ENCODE measurements at places on chromosomes 16 and 17.
A peak's percentile ranks its signal among the peaks of the same experiment; 100 is the strongest.

GRCh38 chr17:47275245-47275984 is 21.8 kb downstream of the ITGB3 start:
- no peak for DNase-seq

DNA sequence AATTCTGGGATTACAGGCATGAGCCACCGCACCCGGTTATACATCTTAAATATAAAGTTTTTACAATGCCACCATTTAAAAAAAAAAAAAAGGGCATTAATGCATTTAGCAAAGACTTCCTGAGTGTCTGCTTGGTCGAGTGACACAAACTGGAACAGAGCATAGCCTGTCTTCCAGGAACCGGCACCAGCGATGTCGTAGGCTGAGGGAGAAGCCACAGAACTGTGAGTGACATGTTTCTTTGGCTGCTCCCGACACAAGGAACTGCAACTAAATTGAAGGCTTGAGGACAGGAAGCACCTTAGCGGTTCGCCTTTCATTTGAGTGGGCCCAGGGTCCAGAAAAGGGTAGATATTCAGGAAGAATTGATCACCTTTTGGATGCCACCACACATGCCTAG is 717.8 kb downstream of the MAF start:
- no peak for DNase-seq

GRCh38 chr17:4035081-4035680 is 70.9 kb upstream of the ATP2A3 start:
- no peak for DNase-seq

DNA sequence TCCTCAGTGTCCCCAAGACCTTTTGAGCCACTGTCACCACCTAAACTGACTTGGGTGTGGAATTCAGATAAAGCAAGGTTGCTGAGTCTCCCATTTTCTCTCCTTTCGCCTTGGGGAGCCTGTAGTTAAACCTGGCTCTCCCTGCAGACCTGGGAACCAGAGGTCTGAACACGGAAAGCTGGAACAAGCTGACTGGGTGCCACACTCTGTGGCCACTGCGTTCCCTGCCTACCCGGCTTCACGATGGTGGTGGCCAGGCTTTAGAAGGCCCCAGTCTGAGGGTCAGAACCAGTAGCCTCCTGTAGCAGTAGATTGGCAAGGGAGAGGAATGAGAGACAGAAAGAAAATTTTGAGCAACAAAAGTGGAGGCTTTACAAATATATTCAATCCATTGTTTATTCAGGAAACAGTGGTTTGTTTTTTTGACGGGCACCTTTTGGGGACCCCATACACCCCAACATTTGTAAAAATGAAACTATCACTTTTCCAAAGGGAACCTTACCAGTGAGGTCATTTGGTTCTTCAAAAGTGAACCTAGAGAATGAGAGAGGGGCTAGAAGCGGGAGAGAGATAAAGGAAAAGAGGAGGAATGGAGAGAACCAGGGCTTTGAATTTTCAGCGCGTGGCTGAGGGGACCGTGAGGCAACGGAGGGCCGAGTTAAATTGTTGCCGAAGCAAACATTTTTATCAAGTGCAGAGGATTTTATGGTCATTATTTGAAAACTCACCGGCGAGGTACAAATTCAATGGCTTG is 1.8 kb upstream of the HOXB8 start:
- DNase-seq: no peak

DNA sequence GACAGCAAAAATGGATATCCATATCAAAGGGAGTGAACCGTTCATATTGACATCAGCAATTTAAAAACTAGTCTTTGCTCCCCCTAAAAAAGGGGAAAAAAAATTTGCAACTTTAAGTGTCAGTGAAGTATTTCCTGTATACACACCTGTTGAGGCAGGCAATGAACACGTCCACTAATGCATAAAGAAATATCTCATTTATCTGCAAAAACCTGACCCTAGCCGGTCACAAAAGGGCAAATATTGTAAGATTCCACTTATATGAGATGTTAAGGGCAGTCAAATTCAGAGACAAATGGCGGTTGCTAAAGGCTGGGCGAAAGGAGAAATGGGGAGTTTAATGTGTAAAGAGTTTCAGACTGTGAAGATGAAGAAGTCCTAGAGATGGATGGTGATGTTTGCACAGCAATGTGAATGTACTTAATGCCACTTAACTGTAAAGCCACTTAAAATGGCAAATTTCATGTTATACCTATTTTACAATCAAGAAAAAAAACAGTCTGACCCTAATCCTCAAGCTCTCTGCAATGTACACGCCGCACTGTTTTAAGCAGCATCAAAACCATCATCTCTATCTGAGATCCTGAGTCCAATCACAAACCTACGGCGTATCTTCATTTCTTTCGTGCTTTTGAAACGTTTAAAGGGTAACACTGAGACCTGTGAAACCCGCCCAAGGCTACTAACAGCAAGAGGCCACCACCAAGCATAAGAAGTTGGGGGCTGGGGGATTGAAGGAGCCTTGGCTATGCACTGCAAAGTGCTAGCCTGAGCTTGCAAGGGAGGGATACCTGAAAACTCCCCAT is 1.1 kb downstream of the PARN start:
- no peak for DNase-seq

- DNase-seq: no peak
Measured at GRCh38 chr17:61862105-61862574, 1.2 kb downstream of the BRIP1 start.

GRCh38 chr16:181565-182021 is 1.3 kb downstream of the HBQ1 start:
- no peak for DNase-seq

GRCh38 chr16:85399583-85400284 is 213.4 kb upstream of the GSE1 start:
- no peak for DNase-seq

DNA sequence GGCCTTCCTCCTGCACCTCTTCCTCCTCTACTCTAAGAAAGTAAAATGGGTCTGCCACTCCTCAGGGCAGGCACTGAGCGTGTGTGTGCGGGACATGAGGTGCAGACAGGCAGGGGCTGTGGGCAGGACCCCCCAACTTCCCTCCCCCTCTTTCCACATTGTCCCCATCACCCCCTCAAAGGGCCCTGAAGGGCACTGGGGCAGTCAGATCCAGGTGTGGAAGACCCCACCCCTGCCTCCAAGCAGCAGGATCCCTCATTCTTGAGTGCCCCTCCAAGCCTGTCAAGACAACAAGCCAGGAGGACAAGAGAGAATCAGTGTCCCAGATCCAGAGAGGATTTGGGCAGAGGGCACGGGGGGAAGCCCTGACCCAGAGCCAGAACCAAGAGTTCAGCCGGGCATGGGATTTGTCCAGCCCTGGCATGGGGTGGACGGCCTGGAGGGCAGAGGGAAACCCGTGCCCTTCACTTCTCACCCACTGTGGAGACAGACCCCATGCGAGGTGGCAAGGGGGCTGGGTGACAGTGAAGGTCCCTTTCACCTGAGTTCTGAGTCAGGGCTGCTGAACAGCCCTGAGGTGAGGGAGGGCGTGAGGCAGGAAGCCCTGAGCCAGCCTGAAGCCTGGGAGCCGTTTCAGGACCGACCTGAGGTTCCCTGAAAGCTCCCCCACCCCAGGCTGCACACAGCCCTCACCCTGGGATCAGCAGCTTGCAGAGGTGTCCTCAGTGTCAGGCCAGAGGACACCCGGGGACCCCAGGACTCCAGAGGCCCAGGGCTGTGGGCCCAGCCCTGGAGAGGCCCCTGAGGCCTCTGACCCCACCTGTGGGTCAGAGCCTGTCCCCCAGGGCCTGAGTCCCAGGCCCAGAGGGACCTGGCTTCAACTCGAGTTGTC is 45.8 kb downstream of the USP22 start:
- no peak for DNase-seq

- no peak for DNase-seq
Measured at GRCh38 chr17:70936724-70937123, 767.4 kb downstream of the KCNJ2 start.

DNA sequence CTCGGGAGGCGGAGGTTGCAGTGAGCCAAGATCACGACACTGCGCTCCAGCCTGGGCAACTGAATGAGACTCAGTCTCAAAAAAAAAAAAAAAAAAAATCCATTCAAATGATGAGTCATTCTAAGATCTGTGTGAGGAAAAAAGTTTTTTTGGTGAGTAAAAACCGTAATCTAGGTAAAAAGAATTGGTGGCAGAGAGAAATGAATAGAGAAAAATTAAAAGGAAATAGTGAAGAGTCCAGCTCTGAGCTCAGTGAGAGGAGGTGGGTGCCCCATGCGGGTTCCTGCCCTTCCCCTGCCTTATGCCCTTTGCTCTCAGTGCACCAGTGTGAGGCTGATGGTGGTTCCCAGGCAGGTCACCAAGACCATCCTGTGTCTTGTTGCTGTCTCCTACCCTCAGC is 20.9 kb downstream of the GAN start:
- DNase-seq: no peak

- no peak for DNase-seq
Measured at GRCh38 chr16:27430923-27431484, 29.0 kb downstream of the IL21R start.

DNA sequence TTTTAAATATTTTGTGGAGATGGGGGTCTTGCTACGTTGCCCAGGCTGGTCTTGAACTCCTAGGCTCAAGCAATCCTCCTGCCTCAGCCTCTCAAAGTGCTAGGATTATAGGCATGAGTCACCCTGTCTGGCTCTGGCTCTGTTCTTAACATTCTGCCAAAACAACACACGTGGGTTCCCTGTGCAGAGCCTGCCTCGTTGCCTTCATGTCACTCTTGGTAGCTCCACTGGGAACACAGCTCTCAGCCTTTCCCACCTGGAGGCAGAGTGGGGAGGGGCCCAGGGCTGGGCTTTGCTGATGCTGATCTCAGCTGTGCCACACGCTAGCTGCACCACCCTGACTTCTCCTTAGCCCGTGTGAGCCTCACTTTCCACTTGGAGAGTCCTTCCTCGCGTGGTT is 19.3 kb downstream of the CRISPLD2 start:
- DNase-seq: peak; percentile 12

- no peak for DNase-seq
Measured at GRCh38 chr17:78401891-78402290, 23.4 kb downstream of the PGS1 start.

- DNase-seq: peak; percentile 88
Measured at GRCh38 chr17:68491381-68492231, 20.6 kb upstream of the PRKAR1A start.

DNA sequence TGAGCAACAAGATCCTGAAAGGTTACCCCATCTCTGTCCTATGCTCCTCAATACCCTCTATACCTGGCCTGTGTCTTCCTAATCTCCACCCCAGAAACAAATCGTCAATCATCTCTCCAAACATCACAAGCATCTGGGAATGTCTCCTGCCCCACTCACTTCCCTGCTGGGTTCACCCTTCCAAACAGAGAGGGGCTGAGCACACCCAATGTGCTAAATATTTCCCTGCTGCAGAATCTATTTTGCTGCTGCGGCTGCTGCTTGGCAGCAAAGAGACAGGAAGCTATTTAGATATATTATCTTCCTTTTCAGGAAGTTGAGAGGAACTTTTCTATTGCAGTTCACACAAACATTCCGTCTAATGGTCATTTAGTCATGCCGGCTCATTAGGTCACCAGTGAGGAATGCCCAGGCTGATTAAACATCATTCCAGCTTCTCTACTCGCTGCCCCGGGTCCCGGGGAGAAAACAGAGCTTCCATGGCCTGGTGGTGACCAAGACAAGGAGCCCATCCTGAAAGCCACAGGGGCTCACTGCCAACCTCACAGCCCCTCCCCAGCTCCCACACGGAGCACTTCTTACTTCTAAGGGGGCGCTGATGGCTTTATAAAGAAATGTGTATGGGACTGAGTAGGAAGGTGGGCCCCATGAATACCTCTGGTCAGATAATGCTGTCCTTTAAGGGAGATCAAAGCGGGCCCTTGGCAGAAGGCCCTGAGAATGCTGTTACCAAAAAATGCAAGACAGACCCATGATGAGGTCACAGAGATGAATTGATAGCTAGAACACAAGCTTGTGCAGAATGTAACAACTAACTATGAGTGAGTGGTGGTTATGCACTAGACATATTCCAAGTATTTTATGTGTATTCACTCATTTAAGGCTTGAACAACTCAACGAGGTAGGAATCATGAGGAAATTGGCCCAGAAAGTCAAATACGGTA is 218.3 kb downstream of the SOX9 start:
- DNase-seq: no peak

GRCh38 chr16:11414815-11415775 is 69.8 kb downstream of the RMI2 start:
- peak; percentile 47 for DNase-seq

- no peak for DNase-seq
Measured at GRCh38 chr17:67999291-67999911, 3.1 kb upstream of the C17orf58 start.

GRCh38 chr17:77147357-77147801 is 6.6 kb downstream of the SEC14L1 start:
- DNase-seq: no peak

DNA sequence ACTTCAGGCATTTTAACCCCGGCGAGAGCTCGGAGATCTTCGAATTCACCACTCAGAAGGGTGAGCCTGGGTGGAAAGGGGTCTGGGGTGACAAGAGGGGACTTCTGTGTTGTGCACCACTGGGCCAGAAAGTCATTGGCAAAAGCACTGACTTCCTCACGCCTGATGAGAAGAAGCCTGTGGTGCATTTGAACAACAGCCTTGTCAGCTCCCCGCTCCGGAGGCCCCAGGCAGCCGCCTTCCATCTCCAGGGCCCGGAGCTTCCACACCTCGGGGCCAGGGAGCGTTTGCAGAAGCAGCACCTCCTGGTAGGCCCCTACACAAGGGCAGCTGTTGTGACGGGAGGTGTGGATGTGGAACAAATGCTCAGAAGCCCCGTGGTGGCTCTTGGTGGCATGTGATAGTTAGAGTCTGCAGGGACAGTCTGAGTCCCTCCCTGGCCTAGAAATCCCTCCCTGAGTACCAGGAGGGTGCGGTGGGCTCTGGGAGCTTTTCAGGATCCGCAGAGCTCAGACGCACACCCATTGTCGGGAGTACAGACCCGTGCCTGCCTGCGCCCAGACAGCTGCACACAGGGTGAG is 9.7 kb downstream of the CACNG1 start:
- no peak for DNase-seq

DNA sequence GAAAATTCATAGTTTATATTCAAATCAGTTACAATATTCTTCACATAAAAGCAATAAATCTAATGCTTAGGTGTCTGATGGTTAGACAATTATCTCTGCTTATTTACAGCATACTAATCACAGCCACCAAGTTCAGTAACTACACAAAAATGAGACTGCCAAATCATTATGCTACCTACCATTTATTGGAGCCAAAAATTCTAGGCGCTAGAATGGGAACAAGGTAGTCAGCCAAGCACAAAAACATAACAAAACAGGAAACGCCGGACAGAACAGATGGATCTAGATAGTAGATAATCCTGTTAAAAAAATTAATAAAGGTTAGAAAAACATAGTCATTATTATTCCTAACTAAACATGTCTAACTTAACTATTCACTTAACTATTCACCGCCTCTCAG is 3.6 kb downstream of the ARL6IP1 start:
- no peak for DNase-seq
